ENCODE measurements at places on chromosomes 2 and 18.

DNA sequence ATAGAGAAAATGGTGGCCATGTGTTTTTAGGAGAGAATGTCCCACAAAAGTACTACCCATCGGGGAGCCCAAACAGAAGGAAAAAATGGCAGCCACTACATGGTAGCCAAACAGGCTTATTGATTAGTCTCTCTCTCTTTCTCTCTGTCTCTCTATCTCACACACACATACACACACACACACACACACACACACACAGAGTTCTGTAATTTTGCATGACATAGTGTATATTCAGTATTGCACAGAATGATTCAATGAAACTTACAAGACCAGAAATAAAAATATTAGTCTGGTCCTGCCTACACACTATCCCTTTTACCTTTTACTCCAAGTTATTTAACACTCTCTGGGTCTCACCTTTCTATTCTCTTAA is 124.8 kb upstream of the SLC39A10 start:
- DNase-seq, result no peak

DNA sequence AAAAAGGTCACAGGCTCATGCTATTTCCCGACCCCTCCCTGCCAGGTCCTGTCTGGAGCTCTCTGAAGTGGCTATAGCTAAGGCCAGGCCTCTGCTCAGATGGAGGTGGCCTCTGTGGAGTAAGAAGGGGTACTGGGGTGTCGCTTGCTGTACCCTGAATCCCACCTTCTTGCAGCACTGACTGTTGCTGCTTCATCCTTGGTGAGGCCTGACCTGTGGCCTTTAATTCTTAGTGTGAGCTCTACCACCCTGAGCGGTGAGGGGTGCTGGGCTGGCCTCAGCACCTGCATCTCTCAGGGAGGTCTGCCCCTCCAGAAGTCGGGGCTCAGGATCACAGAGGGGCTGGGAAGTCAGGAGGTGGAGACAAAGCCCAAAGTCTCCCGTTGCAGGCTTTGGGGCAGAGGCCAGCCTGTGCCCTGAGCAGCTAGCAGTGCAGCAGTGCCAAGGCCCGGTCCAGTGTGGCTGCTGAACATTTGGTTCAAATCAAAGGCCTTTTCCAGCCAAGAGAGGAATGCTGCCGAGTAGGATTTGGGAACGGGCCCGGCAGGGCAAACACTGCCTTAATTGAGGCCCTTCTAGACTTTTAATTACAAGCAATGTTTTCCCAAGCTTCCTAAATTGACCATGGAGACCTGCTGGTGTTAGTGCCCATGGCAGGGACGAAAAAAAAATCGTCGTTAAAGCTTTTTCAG is 133.5 kb upstream of the HAAO start:
- DNase-seq, result no peak

- DNase-seq, result no peak
Measured at GRCh38 chr18:70151614-70152013, 53.9 kb downstream of the RTTN start.

DNA sequence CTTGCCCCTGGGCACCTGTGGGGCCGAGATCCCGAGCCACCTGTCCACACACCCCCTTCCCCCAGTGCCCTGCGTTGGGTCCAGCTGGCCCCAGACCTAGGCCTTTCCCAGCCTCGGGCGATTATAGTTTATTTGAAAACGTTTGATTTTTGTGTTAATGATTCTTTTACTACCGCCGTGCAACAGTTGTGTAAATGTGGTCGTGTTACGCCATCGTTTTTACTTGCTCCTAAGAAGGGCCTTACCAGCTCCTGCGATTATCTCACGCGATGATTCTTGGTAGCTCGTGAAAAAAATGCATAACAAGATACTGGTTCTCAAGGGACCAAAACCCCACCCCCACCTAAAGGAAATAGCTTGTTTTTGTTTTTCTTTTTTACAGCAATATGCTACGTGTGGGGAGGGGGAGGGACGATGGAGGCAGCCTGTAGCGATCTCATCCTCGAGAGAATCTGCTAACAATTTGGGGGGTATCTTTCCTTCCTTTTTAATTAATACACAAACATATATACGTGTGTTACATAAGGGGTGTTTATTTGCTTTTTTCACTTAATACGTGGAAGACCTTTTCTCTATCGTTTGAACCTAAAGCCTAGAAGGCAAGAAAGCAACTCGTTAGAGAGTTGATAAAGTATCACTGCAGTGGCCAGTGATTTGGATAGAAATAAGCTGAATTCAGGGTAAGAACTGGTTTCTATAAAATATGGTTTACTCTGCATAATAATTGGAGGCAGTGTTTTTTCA is 1.0 kb downstream of the ZDBF2 start:
- DNase-seq, result no peak

GRCh38 chr18:73636355-73636754 is 511.3 kb downstream of the FBXO15 start:
- DNase-seq, result no peak

- no peak for DNase-seq
Measured at GRCh38 chr2:9578467-9579235, 23.0 kb upstream of the ADAM17 start.

- DNase-seq, result no peak
Measured at GRCh38 chr2:120586507-120587278, 149.0 kb upstream of the GLI2 start.

GRCh38 chr2:132760971-132761370 is 91.0 kb upstream of the LYPD1 start:
- DNase-seq, result no peak

- DNase-seq, result no peak
Measured at GRCh38 chr2:71531522-71532047, 78.2 kb downstream of the DYSF start.

DNA sequence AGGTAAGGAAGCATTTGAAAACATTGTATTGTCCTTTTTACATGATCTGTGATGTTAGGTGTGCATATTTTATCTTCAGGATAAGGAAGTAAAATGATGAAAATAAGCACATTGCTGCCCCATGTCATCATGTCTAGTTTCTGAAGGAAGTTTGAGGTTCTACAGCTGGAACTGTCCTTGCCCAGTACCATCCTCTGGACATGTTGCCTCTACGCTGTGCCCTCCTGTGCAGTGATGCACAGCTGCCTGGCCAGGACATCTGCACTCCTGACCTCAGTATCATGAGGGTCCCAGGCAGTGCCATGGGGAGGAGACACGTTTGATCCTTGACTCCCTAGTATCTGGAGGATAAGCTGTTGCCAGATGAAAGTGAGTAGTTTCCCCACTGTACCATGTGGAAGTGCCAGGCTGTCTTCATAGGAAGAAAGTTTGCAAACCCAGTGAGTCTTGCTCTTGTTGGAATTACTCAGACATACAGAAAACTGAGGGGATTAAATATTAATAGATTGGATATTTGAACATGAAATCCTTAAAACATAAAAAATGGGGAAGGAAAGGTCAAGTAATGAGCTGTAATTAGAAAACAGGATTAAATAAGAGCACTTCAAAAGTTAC is 9.5 kb downstream of the ALKAL2 start:
- DNase-seq, result no peak

DNA sequence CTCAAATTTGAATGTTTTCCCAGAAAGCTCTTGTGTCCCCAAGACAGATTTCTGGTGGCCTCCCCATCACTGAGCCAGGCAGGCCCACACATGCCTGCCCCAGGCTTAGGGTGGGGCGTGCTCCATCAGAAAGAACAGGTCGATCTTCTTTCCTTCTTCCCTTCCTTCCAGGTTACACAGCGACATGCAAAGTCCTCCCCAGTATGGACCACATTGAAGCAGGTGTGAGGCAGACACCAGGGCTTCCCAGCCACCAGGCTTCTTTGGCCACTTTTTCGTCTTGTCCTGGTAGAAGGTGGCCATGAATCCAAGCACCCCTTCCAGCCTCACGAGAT is 41.4 kb upstream of the LAPTM4A start:
- no peak for DNase-seq

- no peak for DNase-seq
Measured at GRCh38 chr18:65409261-65409660, 341.6 kb upstream of the CDH7 start.

DNA sequence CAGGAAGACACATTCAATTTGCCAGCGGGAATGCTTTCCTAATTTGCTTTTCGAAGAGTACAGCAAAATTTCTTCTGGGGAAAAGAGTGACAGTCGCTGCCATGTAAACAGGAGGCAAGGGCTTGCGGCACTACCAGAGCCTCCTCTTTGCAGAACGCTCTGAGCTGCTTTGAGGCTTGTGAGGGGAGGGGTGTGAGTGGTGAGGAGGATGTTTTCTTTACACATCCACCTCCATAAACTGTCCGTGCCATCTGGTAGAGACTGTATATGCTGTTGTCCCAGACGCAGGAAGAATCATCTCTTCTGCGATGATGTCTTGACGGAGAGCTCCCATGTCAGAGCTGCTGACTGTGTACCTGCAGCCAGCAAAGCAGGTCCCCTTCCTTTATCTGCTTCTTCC is 138.0 kb downstream of the SOCS6 start:
- no peak for DNase-seq

GRCh38 chr2:128633501-128633900 is 314.8 kb upstream of the HS6ST1 start:
- no peak for DNase-seq

- DNase-seq, result no peak
Measured at GRCh38 chr2:173978447-173978846, 13.3 kb upstream of the SP3 start.

Measured in activated CD4-positive, alpha-beta T cell treated with anti-CD3 and anti-CD28 coated beads, Interleukin-2, amount 50 U/mL, for 48 hours (primary cell).